ENCODE measurements at places on chromosomes 16 and 17.

DNA sequence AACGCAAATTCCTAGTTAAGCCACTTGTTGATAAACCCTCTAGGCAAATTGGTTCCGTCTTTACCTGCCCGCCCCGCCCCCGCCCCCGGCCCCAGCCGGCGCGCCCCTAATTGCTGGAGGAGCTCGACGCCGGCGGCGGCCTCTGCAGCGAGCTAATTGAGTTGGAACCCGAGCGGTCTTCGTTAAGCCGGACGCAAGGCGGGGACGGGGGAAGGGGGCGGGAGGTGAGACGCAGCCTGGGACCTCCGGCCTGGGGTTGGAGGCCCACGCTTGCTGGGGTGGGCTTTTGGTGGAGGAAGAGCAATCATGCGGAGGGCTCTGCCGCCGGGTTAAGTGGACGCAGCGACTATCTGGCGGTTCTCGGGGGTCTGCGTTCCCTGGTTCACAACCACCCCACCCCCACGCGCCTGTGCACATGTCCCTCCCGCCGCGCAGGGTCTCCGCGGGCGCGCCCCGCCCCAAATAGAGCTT lies 12.7 kb upstream of the FOXF1 start:
- DNase-seq, result no peak

DNA sequence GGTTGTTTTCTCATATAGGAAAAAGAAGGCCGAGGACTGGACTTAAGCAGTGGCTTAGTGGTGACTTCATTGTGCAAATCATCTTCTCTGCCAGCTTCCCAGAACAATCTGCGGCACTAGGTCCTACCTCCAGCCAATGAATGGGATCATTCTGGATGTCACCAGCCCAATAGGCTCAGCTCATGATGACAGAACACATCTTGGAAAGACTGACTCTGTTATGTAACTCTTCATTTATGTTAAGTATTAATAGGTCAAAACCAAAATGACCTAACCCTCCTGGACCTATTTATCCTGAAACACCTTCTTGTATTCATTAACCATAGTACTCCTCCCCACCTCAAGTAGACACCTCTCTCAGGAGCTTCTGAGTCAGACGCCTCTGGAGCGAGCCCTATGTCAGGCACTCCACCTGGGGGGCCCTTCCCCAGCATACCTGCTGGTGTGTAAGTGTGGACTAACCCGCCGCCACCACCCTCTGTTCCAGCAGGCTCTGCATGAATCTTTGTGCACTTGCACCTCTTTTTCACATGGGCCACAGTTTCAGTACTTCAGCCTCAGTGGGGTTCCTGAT lies 7.2 kb downstream of the ARL2BP start:
- no peak for DNase-seq

DNA sequence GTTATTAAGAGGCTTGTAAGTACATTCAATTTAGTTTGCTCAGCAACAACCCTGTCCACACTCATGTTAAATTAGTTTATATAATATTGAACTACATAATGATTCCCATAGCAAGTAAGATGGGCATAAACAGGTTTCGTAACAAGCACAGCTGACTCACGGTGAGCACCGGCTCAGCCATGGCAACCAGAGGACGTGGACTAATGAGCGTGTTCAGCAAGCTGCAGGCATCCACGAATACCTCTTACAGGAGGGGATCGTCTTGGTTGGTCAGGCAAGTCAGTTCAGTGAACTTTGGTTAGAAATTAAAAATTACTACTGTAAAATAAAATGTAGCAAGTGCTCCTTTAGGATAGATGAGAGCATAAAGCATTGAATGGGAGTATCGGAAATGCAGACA lies 58.4 kb downstream of the ELAC2 start:
- DNase-seq, result no peak

GRCh38 chr17:2844416-2844815 lies 48.2 kb downstream of the RAP1GAP2 start:
- DNase-seq, result no peak

- DNase-seq, result no peak
Measured at GRCh38 chr17:81655378-81656117, 794 bp downstream of the PDE6G start.

DNA sequence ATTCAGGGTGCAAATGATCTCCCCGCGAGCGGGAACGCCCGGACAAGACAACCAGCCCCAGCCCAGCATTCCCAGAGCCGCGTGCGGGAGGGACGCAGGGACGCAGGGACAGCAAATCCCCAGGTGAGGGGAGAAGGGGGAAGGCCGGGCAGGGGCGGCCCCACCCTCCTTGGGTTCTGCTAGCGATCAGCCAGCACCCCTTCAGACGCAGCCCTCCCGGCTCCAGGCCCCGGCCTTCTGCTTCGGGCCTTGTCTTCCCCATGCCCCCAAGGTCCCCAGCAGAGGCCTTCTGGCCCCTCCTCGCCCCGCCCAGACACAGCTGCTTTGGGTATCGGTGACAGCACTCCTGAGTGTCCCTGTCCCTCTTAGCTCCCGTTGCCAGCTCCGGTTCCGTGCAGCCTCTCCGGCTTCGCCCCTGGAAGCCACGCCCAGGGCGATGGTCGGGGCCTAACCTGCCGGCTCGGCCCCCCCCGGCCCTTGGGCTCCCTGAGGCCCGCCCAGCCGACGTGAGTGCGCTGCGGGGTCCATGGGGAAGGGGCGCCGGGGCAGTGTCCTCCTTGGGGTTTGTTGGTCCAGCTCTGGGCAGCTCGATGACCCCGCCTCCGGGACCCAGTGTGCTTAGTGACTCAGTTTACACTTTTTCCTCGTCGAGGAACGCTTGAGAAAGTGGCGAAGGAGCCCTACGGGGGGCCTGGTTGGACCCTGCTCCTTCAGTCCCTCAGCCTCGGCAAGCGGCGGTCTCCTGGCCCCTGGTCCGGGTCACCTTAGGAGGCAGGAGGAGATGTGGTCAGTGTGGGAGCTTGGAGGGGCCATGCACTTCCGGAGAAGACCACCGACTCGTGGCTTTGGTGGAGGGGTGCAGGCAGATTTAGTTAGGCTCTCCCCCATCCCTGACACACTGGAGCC lies 50.5 kb upstream of the AMZ2 start:
- no peak for DNase-seq

- no peak for DNase-seq
Measured at GRCh38 chr16:88923926-88924833, 52.8 kb downstream of the CBFA2T3 start.
